Left forelimb (tissue), 1 donor: ENCODE measurements at places on chromosomes 7 and 10.

GRCh38 chr7:116706668-116707126, 34.7 kb downstream of the MET start:
- no peak for DNase-seq

GRCh38 chr7:128420773-128421172, 11.0 kb upstream of the IMPDH1 start:
- no peak for DNase-seq

GRCh38 chr7:1229956-1230355, 2.7 kb upstream of the UNCX start:
- DNase-seq, result no peak

GRCh38 chr7:42053834-42054233, 183.2 kb downstream of the GLI3 start:
- no peak for DNase-seq

DNA sequence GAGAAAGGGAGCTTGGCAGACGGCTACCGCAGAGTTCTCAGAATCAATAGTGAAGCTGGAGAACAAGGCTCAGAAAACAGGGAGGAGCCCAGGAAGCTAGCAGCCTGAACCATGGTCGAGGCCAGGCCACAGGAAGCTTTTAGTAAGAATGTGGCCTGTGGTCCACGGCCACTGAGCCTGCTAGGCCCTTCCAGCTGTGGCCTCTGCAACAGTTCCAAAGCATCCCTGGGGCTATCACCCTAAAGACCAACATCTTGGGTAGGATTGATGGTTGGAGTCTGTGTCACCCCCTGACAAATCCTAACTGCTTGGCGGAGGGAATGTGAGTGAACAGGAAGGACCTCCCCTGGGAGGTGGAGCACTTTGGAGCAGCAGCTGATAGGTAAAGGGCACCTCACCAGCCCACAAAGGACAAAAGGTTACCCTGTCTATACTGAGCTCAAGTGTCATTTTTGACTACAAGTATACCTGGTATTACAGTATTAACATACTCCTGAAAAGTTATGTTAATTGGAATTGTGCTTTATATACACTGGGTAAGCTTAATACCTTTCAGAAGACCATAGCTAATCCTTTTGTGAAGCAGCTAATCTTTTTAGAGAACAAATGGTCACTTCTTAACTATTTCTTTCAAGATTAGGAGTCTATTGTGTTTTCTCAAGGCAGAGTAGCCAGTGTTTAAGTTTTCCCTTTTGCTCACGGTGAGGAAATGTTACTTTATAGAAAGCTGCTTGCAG, 18.7 kb downstream of the PTPRE start:
- no peak for DNase-seq

DNA sequence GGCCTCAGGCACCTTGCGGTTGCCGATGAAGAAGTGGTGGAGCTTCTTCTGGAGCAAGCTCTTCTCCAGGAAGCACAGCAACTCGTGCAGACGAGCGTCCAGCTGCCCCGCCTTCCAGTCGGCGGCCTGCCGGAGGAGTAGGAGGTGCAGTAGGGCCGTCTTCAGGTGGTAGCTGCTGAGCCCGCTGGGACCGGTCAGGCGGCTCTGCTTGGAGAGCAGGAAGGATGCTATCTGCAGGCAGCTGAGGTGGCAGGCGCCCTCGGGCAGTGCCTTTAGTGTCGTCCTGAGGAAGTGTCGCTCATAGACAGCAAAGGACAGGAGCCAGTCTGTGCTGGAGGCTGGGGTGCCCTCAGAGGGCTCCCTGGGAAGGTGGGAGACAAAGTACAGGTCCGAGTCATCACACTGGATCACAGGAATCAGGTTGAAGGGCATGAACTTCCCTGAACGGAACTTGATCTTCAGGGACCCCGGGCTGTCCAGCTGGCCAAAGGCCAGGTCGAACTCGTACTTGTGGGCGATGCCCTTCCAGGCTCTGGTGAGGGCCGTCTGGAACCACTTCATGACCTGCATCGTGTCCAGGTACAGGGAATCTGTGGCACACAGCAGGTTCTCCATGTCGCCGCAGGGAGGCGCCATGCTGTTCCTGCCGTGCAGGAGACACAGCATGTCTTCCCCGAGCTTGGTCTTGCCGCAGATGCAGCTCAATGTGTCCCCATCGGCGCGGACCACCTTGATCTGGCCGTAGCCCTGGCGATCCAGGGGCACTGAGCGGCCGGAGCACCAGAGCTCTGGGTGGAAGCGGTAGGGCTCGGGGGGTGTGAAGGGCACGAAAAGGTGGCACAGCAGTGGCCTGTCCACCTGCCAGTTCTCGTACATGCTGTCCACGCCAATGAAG, 23.4 kb downstream of the ITPRIP start:
- DNase-seq, result no peak

GRCh38 chr7:43701929-43702328, 27.4 kb downstream of the COA1 start:
- no peak for DNase-seq

GRCh38 chr7:129772646-129773280, 161.2 kb downstream of the NRF1 start:
- DNase-seq, result no peak

DNA sequence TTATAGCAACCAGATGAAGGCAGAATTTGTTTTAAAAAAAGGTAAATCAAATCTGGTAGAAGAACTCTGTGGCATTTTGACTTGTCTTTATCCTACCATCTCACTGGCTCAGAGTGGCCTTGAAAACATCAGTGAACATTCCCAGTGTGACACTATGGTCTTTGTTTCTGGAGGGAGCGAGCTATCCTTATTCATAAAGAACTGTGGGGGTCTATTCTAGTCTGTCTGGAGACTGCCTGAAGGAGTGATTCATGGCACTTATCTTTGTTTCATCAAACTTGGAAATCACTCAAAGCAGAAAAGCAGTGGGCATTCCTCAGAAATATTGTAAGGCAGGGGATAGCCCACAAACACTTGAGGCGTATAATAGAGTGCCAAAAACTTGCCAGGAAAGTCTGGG, 719.1 kb downstream of the PCDH15 start:
- DNase-seq, result no peak

- no peak for DNase-seq
Measured at GRCh38 chr7:46544396-46545008, 623.4 kb upstream of the IGFBP3 start.

DNA sequence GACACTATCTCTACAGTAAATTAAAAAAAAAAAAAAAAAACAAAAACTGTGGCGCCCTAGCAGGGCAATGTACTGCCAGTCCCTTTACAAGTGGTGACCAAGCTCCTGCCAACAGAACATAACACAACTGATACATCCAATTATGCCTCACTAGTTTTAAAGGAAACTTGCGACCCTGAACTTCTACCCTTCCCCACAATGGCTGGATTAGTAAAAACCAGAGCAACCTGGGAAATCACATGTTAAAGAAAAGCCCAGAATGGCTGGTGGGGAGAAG, 16.5 kb downstream of the ATE1 start:
- DNase-seq, result no peak

- DNase-seq, result no peak
Measured at GRCh38 chr10:94630017-94630688, 53.4 kb upstream of the CYP2C18 start.

DNA sequence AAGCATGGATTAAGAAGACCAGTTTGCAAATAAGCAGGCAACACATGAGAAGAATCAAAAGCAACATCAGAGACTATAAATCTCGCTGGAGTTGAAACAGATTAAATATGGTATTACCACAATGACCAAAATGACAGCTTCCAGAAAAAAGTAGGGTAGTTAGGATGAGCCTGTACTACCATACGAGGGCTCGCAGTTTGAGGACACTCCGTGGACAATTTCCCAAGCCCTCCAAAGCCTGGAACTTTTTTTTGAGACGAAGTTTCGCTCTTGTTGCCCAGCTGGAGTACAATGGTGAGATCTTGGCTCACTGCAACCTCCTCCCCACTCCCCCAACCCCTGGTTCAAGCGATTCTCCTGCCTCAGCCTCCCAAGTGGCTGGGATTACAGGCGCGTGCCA, 1.0 kb downstream of the LRRC17 start:
- no peak for DNase-seq

GRCh38 chr7:130268463-130269317, 2.0 kb downstream of the CPA2 start:
- DNase-seq, result no peak

GRCh38 chr7:119256446-119257131, 1016.4 kb upstream of the KCND2 start:
- no peak for DNase-seq

DNA sequence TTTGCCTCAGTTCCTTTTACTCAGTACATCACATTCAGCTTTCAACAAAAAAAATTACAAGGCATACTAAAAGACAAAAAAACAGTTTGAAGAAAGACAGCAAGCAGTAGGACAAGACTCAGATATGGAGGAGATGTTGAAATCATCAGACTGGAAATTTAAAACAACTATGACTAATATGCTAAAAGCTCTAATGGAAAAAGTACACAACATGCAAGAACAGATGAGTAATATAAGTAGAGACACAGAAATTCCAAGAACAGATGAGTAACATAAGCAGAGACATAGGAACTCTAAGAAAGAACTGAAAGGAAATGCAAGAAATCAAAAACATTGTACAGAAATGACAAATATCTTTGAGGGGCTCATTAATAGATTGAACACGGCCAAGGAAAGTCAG, 402.6 kb downstream of the NEBL start:
- no peak for DNase-seq

- DNase-seq, result no peak
Measured at GRCh38 chr7:31892099-31892829, 177.9 kb downstream of the PDE1C start.

- no peak for DNase-seq
Measured at GRCh38 chr10:86162036-86162435, 204.6 kb downstream of the GRID1 start.

DNA sequence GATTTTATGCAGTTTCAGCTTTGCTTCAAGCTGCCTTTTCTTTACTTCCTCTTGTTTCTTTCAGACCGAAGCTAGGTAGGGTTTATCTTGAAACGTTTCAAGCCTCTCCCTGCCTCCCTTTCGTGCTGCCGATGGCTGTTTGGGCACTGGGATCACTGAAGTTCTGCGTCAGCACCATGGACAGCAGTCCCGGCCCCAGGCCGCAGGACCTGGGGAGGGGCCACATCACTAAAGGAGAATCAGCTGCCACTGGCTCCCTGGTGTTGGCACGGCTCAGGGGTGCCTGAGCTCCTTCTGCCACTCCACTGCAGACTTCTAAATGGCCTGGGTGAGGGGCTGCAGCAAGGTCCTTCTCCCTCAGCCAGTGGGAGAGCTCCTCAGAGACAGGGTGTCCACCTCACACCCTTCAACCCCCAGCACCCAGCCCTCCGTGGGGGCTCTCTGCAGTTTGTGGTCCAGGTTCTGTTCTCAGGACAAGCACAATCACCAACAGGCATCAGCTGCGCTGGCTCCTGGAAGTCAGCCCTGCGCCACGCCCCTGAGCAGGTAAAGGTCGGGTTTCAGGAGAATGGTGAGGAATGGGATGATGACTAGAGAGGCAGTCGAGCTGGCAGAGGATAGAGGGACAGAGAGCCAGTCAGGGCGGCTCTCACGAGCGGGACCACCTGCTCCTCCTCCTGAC, 387.2 kb downstream of the TCERG1L start:
- no peak for DNase-seq

DNA sequence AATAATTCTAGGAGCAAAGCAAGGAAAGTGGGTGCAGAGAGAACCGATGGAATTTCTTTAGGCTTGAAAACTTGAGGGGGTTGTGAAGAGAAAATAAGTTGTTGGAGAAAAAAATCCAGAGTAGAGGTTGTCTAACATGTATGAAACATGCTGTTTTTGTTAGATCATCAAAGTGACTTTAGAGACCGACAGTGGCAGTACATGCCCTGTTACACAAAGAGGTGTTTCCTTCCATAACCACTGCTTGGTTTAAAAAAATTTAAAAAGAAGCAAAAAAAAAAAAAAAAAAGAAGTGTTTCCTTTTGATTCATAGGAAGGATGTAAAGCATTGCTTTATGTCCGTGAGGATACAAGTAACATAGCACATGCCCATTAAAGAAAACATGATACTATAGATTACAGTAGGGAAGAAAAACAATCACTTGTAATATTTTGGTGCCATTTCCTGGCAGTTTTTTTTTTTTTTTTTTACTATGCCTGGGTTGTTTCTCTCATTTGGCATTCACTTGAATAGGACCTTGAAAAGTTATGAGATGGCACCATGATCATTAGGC, 6.1 kb downstream of the ENTPD1 start:
- DNase-seq, result no peak

DNA sequence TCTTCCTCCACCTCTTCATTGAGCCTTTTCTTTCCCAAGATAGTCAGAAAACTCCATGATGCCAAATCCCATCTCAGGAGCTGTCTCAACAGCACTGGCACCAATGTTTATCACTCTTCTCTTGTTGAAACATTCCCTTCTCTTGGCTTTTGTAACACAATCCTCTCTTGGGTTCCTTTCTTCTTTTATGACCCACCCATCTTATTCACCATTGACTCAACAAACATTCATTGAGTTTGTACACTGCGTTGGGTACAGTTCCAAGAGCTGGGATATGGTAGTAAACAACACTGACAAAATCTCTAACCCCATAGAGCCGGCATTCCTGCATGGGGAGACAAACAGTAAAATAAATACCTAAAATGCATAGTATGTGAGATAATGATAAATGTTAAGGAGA, 577.5 kb downstream of the INHBA start:
- no peak for DNase-seq

DNA sequence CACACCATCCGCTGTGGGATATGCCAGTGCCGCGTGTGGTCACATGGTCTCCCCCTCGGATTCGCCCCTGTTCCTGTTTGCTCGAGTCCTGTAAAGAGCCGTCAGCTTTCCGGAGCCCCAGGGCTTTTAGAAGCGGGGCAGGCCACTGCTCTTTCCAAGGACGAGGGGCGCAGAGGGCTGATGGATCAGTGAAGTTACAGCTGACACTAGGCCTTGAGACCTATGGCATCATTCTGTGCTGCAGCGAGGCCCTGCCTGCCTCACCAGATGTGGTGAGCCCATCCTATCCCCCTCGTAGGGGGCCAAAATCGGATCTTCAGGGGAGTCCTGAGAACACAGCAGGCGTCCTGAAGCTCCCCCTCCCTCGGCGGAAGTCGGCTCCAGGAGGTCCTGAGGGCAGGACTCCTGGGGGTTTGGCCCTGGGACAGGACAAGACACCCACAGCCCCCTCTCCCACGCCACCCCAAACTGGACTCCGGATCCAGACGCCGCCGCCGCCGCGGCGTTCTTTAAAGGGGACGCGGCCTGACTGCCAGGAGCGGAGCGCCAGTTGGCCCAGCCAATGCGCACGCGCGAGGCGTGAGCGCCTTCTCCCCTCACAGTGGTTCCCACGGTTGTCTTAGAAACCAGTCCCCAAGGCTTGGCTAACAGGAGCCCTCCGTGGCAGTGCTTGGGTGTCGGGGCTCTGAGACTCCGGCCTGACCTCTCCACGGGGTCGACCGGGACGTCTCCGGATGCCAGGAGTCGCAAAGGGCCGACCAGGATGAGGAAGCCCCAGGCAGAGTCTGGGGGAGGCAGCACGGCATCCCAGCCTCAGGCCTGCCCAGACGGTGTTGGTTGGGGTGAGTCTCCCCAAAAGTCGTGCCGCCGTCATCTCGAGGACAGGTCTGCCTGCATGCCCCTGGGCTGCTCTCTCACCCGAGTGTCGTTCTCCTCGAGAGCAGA, 371.7 kb downstream of the ZNF716 start:
- DNase-seq, result no peak

GRCh38 chr10:47101196-47101595, 190.0 kb downstream of the PTPN20 start:
- no peak for DNase-seq
